ENCODE measurements at places on chromosomes 6 and 20. TPM values are rescaled to one million over a fixed set of nuclear protein-coding genes. Genes with fewer than 3 reads are reported as not detected.

DNA sequence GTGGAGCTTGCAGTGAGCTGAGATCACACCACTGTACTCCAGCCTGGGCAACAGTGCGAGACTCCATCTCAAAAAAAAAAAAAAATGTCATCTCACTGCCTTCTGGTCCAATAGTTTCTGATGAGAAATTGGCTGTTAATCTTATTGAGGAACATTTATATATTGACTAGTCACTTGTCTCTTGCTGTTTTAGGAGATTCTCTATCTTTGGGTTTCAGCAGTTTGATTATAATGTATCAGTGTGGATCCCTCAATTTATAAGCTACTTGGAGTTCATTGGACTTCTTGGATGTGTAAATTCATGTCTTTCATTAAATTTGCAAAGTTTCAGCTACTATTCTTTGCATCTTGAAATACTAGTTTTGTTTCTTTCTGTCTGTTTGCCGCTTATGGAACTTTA lies 11.2 kb downstream of the ZGPAT start:
- DNase-seq, result no peak

DNA sequence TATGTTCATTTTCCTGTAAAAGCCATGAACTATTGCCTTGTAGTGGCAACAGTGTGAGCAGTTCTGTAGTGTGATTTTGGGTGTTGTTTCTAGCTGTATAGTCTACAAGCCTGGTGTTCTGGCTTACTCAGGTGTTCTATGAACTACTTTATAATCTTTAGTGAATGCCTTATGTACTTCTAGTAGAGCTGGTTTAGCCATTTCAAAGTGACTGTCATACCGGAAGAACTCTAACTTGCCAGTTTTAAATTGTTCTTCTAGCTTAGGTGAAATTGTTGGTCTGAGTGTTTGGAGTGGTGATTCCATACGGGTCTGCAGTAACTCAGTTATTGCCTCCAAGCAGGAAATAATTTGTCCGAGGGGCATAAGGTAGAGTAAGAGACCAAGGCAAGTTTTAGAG lies 150.2 kb upstream of the ZNF184 start:
- DNase-seq, result no peak

DNA sequence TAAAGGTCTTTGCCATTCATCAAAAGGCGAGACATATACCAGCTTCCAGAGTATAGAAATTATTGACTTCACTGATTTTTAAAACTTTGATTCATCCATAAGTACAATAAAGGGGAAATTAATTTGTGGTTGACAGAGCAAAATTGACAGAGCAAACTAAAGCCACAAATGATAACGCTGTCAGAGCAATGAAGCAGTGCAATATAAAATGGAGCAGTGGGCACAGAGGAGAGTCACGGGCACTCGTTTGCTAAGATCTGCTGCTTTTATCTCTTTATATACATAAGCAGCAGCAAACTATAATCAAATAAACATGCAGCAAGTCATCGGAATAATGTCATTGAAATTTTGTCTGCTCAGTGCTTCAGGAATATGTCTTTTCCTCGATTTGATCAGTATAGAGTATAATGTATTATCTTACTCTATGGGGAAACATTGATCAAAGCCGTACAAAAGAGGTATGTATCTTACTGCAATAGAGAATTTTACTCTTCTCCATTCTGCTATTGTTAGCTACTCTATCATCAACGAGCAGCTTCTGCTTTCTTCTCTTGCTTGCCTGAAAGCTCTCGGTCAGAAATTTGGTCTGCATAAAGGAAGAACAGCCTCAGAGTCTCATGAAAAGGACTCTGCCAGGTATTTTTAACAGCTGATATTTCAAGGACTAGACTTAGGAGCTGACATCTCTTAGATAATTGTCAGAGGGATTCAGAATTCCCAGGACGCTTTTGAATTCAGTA lies 546.0 kb upstream of the ARID1B start:
- DNase-seq, result no peak

DNA sequence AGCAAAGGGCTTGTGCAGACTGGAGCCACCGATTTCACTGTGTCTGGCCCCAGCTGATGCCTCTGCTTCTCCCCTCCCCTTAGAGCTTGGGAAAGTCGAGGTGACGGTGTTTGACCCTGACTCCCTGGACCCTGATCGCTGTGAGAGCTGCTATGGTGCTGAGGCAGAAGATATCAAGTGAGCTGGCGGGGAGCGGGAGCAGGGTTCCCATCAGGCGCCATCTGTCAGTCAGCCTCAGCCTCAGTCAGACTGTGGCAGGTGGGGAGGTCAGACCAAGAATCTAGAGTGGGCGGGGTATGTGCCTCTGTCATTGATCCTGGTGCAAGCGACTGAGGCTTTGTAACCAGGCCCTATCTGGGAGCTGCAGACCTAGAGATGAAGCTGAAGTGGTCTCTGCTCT lies 5.5 kb downstream of the ERGIC3 start:
- DNase-seq, result no peak

- no peak for DNase-seq
Measured at GRCh38 chr6:53424300-53424699, 75.5 kb upstream of the ELOVL5 start.

DNA sequence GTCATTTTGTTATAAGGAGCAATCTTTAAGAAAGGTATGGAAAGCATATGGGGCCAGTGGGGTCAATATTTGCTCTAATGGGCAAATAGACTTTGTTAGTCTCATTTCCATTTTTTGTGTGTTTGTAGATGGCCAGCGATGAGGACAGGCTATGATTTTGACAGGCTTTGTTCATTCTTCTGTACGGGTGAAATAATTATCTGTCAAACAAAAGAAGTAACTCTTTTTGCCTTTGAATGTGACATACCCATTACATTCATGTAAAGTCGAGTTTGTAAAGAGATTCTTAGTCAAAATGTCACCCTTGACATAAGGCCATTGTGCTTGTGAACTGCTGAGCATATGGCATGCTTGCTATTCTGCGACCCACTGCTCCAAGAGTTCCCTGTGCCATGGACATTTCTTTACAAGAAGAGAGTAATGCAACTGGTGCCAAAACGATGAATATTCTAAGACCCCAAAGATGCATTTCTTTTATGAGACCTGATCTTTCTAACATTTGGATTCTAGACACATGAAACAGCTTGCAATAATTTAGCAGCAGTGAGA lies 38.2 kb upstream of the JAG1 start:
- no peak for DNase-seq

DNA sequence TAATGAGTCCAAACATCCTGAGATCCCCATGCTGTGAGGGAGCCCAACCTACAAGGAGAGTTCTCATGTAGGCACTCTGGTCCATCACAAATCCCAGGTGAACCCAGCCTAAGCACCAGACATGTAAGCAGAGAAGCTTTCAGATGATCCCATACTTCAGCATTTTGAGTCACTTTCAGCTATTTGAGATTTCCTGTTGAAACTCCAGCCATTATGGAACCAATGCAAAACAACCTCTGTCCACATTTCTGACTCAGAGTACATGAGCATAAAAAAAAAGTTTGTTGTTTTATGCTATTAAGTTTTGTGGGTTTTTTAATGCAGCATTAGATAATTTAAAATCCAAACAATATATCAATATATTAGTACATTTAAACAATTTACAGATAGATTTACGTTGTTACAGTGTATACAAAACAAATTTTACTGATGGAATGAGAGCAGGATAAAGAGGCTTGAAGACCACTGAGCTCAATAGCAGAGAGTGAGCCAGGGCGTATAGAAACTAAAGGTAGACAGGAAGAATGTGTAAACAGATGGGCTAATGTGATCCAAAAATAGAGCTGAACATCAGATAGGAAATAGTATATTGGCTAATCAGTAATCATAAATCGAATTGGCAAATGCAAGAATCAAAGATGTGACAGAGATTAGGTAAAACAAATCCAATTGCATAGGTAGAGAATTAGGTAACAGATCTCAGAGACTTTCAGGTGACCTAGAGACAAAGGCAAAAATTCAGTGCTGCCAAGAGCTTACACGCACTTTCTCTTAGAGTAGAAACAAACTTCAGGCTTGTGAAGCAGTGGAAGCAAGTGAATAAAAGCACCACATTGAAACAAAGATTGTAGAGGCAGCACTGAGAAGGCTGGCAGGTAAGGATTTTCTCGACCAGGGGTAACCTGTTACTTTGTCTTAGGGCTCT lies 36.2 kb upstream of the PLCB1 start:
- peak; percentile 59 for DNase-seq

DNA sequence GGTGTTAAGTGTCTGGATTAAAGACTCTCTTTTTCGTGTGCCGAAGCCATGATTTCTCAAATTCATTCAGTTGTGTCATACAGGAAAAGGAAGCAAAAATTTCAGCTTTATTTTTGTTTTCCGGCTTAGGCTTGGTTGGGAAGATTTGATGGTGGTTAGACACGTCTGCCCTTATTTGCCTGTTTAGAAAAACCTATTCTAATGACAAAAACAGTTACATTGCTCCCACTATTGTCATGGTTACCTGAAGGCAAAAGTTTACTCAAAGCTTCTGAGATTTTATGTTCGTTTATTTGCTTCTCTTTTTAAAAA lies 982 bp downstream of the DNAJC5 start:
- peak; percentile 5 for DNase-seq

The FUT9 gene
- not detected for total RNA-seq

DNA sequence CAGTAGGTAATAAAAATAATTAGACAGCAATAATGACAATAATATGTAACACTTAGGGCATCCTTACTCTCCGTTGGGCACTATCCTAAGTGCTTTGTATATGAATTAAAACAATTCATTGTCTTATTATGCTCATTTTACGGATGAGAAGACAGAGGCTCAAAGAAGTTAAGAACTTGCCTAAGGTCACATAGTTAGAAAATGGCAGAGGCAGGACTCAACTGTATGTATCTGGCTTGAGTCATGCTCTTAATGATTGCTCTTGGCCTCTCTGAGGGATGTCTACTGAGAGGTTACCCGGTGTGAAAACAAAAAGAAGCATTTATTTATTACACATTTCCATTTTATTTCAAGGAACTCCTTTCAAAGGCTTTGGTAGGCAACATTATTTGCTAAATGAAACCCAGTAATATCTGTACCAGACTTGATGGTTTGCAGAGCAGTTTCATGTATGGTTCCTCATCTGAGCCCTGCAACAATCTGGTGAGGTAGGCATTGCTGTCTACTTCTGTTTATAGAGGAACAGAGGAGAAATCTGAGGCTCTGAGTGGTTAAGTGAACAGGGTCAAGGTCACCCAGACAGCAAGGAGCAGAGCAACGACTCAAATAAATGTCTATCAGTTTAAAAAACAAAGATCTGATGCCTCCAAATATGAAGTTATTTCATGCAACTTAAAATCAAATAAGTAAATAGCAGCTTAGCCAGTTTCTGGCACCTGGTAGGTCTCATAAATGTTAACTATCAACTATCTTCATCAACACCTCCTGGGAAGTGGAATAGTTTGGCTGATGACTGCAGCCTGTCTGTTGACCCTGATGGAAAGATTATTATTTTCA lies 4.2 kb upstream of the PARD6B start:
- DNase-seq, result no peak

The MAFB gene
- total RNA-seq, result not detected

DNA sequence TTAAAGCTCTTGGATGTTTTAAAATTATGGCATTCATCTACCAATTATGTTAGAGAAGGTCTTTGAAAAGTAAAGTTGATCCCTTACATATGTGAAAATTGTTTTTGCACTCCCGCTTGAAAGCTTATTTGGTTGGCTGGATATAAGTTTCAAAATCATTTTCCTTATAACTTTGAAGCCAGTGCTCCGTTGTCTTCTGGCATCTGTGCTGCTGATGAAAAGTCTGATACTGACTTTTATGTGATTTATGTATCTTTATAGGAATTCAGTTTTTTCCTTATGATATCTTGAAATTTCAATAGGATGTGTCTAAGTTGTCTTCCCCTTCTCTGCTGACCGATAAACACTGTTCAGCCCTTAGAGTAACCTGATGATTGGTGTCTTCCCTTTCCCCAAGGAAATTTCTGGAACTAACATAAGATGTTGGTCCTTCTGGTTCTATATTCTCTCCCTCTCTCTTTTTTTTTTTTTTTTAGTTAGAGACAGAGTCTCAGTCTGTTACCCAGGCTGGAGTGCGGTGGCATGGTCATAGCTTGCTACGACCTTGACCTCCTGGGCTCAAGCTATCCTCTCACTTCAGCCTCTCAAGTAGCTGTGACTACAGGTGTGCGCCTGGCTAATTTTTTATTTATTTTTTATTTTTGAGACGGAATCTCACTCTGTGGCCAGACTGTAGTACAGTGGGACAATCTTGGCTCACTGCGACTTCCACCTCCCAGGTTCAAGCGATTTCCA lies 12.7 kb downstream of the PANK2 start:
- DNase-seq, result no peak

The ACTL10 gene
- 2.0 TPM for total RNA-seq

DNA sequence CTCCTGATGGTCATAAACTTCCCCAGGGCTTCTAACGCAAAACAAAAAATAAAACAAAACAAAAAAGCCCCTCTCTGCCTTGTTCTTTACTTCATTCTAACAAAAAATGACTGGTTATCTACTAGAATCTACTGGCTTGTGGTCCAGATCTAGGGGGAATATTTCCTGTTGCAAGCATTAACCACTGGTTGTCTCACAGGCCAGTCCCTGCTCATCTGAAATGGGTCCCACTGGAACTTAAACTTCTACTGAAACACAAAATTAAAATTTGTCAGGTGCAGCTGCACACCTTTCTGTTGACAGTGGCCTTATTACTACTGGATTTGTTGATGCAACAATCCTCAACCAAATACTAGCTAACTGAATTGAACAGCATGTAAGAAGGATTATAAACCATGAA lies 5.5 kb downstream of the SIRPG start:
- no peak for DNase-seq

GRCh38 chr6:166336847-166337246 lies 5.5 kb downstream of the SFT2D1 start:
- no peak for DNase-seq

The WFDC12 gene
- total RNA-seq, result not detected

DNA sequence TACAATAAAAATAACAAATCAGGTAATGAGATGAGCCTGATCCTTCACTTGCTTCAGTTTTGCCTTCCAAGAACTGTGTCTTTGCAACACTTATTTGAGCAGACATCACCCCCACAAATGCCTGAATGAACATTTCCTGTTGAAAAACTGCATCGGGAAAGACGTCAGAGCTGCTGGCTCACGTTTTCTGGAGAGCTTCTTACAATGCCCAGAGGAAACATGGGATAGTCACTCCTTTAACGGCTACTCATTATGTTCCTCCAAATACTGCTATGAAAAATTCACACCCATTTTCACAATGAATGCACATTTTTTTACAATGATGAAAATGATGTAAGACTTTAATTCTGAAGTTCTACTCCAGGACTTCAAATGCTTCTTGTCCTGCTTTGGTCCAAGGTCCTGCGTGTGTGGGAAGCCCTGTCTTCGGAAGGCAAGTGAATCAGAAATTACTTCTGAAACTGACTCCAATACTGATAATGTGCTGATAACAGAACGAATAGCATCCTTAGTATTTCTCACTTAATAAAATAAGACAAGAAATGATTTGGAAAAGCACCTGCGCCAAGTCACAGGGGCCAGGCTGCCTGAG lies 238.0 kb downstream of the ANKRD60 start:
- DNase-seq, result peak; percentile 67

The ZNF318 gene
- 11.4 TPM for total RNA-seq
